ENCODE measurements at places on chromosomes 5 and 9.

DNA sequence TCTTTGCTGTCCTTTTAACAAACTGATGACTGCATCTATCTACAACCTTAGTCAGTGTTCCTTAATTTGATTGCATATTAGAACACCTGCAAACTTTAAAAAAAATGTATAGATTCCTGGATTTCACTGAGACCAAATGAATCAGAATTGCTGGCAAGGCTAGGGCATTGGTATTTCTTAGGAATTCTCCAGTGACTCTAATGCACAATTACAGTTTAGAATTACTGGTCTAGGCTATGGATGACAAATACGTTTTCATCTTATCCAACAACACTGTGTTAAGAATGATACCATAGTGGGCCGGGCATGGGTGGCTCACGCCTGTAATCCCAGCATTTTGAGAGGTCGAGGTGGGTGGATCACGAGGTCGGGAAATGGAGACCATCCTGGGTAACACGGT, 545.9 kb upstream of the RIOK2 start:
- no peak for DNase-seq

DNA sequence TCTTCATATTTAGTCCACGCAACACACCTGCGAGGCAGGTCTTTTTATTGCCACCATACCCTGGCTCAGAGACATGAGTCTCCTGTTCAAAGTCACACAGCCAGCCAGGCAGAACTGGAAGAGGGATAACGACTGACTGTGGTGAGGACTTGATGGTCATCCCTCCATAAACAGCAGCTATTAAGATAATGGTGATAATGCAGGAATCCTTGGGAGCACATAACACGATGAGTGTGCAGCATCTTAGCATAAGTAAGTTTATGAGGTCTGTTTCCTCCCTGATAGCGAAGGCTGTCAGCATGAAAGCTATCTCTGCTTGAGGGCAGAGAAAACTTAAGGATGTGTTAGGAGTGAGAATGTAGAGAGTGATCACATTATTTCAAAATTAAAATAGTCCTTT, 30.9 kb downstream of the KCTD16 start:
- DNase-seq: no peak

DNA sequence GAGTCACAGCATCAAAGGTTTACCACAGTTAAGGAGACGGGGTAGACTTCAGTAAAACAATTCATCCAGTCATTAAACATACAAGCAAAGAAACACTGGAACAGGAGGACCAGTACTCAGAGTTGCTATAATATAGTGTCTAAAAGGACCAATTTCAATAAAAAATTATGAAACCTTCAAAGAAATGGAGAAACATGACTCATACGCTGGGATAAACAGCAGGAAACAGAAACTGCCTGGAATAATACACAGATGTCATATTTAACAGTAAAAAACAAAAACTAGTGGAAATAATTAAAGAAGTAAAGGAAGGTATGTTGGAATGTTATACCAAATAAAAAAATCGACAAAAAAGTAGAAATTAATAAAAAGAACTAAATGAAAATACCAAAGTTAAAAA, 1075.9 kb downstream of the NR2F1-AS1 start:
- no peak for DNase-seq

DNA sequence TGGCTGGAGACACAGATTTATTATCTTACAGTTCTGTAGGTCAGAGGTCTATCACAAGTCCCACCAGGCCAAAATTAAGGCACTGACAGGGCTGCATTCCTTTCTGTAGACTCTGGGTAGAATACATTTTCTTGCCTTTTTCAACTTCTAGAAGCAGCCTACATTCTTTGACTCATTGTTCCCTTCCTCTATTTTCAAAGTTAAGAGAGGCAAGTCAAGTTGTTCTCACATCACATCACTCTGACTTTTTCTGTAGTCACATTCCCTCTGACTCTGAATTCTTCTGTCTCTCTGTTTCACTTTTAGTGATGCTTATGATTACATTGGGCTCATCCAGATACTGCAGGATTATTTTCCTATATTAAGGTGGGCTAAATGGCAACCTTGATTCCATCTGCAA, 119.0 kb downstream of the MELK start:
- no peak for DNase-seq

GRCh38 chr5:138448481-138449398, 9.9 kb downstream of the REEP2 start:
- no peak for DNase-seq

DNA sequence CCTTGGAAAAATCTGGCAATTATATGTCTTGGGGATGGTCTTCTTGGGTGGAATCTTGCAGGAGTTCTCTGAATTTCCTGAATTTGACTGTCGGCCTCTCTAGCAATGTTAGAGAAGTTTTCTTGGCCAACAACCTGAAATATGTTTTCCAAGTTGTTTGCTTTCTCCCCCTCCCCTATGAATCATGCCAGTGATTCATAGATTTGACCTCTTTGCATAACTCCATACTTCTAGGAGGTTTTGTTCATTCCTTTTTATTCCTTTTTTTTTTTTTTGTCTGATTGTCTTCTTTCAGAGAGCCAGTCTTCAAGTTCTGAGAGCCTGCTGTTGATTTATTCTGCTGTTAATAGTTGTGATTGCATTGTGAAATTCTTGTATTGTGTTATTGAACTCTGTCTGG, 56.7 kb upstream of the SLC44A1 start:
- no peak for DNase-seq

GRCh38 chr5:164233791-164234190, 728.4 kb downstream of the MAT2B start:
- no peak for DNase-seq

GRCh38 chr5:42950456-42951292, 89.4 kb downstream of the ANXA2R start:
- DNase-seq: no peak

DNA sequence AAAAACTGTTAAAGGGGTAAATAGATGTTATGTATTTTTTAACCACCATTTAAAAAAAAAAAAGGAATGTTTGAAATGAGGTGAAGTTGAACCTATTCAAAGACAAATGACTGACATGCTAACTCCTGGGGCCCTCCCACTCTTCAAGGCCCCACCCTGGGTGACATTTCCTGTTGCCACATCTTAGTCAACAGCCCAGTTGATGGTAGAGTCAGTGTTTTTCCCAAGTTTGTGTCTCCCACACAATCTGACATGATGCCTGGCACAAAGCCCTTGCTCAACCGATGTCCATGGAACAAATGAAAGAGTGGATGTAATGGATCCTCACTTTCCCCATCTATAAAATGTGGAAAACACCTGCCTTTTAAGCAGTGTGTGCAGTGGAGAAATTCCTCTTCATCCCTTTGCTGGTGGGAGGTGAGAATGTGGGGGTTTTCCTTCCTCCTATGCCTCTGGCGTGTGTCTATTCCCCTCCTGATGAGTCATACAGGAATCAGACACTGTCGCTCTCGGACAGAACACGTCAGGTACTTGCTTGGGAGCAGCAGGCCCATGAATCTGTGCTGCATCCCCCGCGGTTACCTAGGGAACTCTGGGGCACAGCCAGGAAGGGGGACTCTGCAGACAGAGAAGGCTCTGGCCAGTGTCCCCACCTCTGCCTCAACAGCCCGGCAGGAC, 13.7 kb upstream of the ADRA1B start:
- no peak for DNase-seq

DNA sequence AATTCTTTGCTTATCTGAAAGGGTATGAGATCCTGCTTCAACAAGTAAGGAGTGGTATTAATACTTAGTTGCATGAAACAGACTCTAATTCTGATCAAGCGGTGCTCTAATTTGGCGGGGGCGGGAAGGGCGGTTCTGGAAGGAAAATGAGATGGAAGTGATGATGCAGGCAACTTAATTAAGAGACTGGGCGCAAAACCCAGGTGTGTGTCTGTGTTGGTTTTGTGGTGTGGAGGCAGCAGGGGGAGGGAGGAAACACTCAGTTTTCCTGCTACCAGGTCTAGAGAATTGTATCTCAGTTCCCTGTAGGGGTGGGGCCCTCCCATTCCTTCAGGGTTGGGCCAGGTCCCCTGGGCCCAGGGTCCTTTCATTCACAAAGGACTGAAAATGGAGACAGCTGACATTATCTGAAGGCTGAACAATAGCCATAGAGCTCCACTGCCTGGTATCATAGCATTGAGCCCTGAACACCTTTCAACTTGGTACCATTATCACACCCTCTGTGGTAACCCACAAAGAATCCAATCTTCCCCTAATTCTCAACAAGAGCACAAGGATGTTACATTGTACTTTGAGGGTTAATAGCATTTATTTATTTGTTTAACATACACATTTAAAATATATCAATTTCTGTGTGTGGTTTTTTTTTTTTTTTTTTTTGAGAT, 17.2 kb upstream of the C5orf47 start:
- DNase-seq: no peak

GRCh38 chr5:105849701-105850100, 1821.0 kb downstream of the EFNA5 start:
- DNase-seq: no peak

DNA sequence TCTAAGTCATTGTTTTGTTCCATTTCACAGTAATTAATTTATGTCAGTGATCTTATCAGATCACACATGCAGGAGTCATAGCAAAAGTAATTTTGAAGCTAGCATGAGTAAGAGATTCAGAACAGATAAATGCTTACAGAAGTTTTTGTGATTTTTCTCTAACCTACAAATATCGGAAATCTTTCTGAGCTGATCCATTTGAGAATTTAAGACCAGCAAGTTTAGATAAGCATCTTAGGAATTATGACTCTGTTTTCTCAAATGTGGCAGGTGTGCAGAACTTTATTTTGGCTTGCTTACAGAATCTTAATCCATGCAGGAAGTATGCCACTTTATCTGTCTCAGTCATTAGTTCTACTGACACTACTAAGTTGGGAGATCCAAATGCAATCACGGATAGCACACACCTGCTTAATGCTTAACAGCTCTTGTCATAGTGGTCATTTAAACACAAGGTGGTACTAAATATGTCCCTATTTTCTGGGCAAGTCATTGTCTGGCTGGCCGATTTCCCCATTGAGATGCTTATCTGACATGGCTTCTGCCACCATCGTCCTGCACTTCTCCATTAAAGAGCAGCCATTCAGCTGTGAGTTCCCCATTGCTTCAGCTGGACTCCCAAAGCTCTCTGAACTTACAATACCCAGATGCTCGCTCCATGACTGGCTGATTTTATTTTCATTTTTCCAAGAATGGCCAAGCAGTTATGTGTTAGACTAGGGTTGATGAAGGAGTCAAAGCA, 305.4 kb upstream of the NUDT12 start:
- DNase-seq: no peak

DNA sequence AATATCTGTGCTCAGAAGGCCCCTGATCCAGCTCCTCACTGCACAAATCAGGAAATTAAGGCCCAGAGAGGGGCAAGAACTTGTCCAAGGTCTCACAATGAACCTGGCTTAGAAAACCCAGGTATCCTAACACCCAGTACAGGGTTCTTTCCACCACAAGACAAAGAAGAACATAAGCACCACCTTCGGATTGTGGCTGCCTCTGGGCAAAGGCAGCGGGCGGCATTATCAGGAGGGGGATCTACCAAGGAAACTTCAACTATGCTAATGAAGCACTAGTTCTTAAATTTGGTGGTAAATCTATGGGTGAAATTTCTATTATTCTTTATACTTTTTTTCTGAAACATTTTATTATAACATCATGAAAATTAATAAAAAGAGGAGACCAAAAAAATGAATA, 17.9 kb downstream of the ANXA6 start:
- no peak for DNase-seq

- DNase-seq: no peak
Measured at GRCh38 chr5:178273041-178273440, 40.4 kb upstream of the PHYKPL start.

GRCh38 chr9:76561900-76562299, 102.9 kb downstream of the GCNT1 start:
- DNase-seq: no peak

GRCh38 chr9:123508048-123508447, 152.1 kb downstream of the CRB2 start:
- no peak for DNase-seq

- no peak for DNase-seq
Measured at GRCh38 chr5:170219615-170220014, 13.2 kb upstream of the C5orf58 start.

DNA sequence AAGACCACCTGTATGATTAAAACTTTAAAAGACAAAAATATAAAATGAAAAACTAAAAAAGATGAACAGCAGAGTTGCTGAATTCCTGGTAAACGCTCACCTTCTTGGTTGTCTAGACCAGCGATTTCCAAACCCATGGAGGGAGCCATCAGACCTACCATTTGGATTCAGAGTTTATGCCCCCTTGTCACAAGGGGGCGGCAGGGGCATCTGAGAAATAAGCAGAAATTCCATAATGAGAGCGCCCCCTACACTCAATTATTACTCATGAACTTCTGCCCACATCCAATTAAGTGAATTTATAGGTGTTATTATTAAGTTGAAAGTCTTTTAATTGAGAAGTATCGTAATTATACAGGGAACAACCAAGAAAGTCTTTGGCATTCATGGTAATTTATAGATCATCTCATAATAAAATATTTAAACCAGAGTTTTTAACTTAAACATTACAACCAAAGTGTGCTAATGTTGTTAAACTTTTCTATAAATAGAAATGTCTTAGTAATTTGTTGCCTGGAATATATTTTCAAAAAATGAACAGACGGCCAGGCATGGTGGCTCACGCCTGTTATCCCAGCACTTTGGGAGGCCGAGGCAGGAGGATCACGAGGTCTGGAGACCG, 35.2 kb upstream of the SPATA31C2 start:
- DNase-seq: peak; percentile 67

DNA sequence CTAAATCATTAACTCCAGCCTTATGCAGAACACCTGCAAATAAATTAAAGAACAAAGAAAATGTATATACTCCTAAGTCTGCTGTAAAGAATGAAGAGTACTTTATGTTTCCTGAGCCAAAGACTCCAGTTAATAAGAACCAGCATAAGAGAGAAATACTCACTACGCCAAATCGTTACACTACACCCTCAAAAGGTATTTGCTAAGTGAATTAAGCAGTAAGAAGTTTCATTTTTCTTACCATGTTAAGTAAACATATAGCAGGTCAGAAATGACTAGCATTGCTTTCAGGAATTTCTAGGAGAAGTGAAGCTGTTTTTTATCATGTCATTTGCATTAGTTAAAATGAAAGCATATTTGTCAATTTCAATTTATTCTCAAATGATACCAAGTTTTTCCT, 92.7 kb downstream of the MELK start:
- DNase-seq: no peak

DNA sequence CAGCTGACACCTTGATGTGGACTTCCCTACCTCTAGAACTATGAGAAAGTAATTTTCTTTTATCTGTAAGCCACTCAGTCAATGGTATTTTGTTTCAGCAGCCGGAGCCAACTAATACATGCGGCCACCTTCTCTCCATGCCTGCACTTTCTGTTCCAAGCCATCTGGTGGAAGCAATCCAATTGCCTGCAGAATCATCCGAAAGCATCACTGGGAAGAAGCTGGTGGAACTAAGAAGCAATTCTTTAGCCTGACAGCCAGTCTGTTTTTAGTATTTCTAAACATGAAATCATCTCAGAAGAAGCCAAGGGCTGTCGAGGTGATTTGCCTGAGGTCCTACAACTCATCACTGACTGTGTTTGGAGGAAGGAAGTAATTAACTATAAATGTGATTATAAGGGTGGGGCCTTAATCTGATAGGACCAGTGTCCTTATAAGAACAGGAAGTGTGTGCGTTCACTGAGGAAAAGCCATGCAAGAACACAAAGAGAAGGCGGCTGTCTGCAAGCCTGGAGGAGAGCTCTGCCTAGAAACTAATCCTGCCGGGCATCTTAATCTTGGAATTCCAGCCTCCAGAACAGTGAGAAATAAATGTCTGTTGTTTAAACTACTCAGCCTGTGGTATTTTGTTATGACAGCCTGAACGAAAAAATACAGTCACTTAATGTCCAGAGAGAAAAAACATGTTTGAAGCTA, 49.1 kb downstream of the NXNL2 start:
- no peak for DNase-seq

GRCh38 chr5:40909723-40910122, 426 bp downstream of the C7 start:
- no peak for DNase-seq

Measured in D341Med (cell line).